Gastrocnemius medialis (tissue), 4 donors: ENCODE measurements at places on chromosomes 6 and 20. TPM values are rescaled to one million over a fixed set of nuclear protein-coding genes. Genes with fewer than 3 reads are reported as not detected.

GRCh38 chr20:8735674-8736073 is 333.2 kb upstream of the PLCB4 start:
- no peak overlapping the region for H3K4me3 ChIP-seq
- no peak overlapping the region for H3K27ac ChIP-seq
- H3K4me1 ChIP-seq, result no peaks in the 10 kb centered on the region
- no peak for DNase-seq
- no peaks in the 10 kb centered on the region for H3K36me3 ChIP-seq
- H3K27me3 ChIP-seq, result no peaks in the 10 kb centered on the region

Gene MUCL3
- not detected for total RNA-seq

- DNase-seq, result peak; percentile 88
- peaks cover 56% of the 10 kb centered on the region for H3K4me1 ChIP-seq
- no peaks in the 10 kb centered on the region for H3K27me3 ChIP-seq
- peaks cover 25% of the 10 kb centered on the region for H3K36me3 ChIP-seq
These were observed 25.9 kb downstream of the PYGB start for GRCh38 chr20:25273541-25274358.

DNA sequence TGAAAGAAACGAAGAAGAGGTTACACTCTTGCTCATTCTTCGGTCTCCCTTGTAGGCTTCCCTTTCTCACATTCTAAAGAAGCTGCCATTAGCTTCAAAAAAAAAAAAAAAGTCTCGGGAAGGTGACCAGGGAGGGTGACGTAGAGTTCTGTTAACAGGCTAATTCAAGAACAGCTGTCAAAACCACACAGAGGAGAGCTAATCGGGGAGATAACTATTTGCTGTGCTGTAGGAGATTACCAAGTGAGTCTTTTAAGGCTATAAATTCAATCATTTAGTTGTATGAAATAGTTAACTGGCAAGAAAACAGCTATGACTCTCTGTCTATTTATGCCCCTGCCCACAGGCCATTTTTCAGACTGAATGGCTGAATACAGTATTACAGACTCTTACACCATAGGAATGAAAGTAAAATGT is 256.8 kb downstream of the SYNE1 start:
- peaks cover 19% of the 10 kb centered on the region for H3K4me1 ChIP-seq
- H3K4me3 ChIP-seq, result peak overlapping the region; percentile 52
- H3K27ac ChIP-seq, result peak overlapping the region; percentile 89
- H3K36me3 ChIP-seq, result peaks cover 14% of the 10 kb centered on the region
- no peaks in the 10 kb centered on the region for H3K27me3 ChIP-seq

DNA sequence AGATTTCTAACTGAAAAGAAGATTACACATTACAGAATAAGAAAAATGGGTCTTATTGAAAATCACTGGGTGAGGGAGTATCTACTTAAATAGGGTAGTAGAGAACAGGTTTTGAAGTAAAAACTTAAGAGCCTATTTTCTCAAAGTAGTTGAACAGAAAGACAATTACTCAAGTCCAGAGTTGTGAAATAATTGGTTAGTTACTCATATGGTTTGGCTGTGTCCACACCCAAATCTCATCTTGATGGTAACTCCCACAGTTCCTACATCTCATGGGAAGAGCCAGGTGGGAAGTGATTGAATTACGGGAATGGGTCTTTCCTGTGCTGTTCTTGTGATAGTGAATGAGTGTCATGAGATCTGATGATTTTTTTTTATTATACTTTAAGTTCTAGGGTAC is 1035.3 kb upstream of the GJE1 start:
- no peaks in the 10 kb centered on the region for H3K27me3 ChIP-seq
- H3K4me1 ChIP-seq, result no peaks in the 10 kb centered on the region
- no peak overlapping the region for H3K27ac ChIP-seq

DNA sequence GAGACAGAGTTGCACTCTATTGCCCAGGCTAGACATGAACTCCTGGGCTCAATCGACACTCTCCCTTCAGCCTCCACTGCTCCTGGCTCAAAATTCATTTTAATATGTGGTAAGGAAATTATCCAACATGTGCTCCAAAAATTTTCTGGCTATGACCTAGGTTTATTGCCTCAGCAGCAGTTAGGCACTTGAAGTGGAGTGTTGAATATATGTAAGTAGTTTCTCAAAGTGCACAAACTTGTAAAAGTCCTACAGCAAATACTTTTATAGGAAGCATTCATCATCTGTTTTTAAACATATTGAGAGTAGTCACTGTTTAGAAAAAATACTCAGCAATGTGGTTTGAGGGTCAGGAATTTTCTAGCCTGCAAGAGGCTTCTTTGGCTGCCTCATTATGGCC is 13.2 kb downstream of the FILIP1 start:
- peaks cover 77% of the 10 kb centered on the region for H3K4me1 ChIP-seq
- no peak overlapping the region for H3K4me3 ChIP-seq
- no peaks in the 10 kb centered on the region for H3K36me3 ChIP-seq
- H3K27me3 ChIP-seq, result no peaks in the 10 kb centered on the region
- H3K27ac ChIP-seq, result peak overlapping the region; percentile 93

GRCh38 chr6:167098825-167099225 is 24.1 kb upstream of the CCR6 start:
- DNase-seq, result no peak
- no peaks in the 10 kb centered on the region for H3K4me1 ChIP-seq
- H3K27me3 ChIP-seq, result no peaks in the 10 kb centered on the region

Gene UBE3D
- total RNA-seq, result 4.6 TPM

Gene LGSN
- total RNA-seq, result not detected

Gene RAET1E
- total RNA-seq, result not detected

- H3K4me1 ChIP-seq, result no peaks in the 10 kb centered on the region
- no peak overlapping the region for H3K27ac ChIP-seq
- no peak overlapping the region for H3K4me3 ChIP-seq
- no peaks in the 10 kb centered on the region for H3K27me3 ChIP-seq
- no peak for DNase-seq
- H3K36me3 ChIP-seq, result no peaks in the 10 kb centered on the region
These were observed 12.1 kb downstream of the LGSN start for GRCh38 chr6:63307581-63308246.

- DNase-seq, result no peak
- no peak overlapping the region for H3K4me3 ChIP-seq
- no peaks in the 10 kb centered on the region for H3K36me3 ChIP-seq
- no peaks in the 10 kb centered on the region for H3K27me3 ChIP-seq
- no peaks in the 10 kb centered on the region for H3K4me1 ChIP-seq
These were observed 321.5 kb upstream of the MAN1A1 start for GRCh38 chr6:119671105-119671504.

Gene SLC17A4
- total RNA-seq, result not detected

- no peaks in the 10 kb centered on the region for H3K27me3 ChIP-seq
- no peak overlapping the region for H3K4me3 ChIP-seq
- peaks cover 97% of the 10 kb centered on the region for H3K4me1 ChIP-seq
- no peak for DNase-seq
- H3K27ac ChIP-seq, result peak overlapping the region; percentile 89
- no peaks in the 10 kb centered on the region for H3K36me3 ChIP-seq
These were observed 90.1 kb downstream of the FOXO3 start for GRCh38 chr6:108650781-108651180.

DNA sequence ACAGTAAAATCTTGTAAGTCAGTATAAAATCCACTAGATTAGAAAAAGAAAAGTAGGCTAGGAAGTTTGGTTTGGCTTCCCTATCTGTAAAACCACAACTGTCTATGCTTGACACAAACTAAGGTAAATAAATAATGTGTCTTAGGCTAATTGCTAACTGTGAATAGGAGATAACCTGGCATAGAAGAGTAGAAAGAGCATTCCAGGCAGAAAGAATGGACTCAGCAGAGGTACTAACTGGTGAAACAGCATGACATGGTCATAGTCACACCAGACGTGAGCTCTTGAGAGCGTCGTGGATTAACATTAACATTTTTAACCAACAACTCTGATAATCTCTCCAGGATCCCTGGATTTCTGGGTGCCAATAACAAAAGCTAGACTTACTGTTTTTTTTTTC is 8.7 kb upstream of the WTAP start:
- no peaks in the 10 kb centered on the region for H3K27me3 ChIP-seq
- no peak overlapping the region for H3K4me3 ChIP-seq
- no peak for DNase-seq
- H3K4me1 ChIP-seq, result peaks cover 41% of the 10 kb centered on the region
- H3K36me3 ChIP-seq, result no peaks in the 10 kb centered on the region

GRCh38 chr6:744666-745353 is 51.9 kb upstream of the EXOC2 start:
- H3K36me3 ChIP-seq, result no peaks in the 10 kb centered on the region
- no peak overlapping the region for H3K27ac ChIP-seq
- no peaks in the 10 kb centered on the region for H3K4me1 ChIP-seq
- DNase-seq, result no peak
- H3K4me3 ChIP-seq, result no peak overlapping the region
- H3K27me3 ChIP-seq, result no peaks in the 10 kb centered on the region

DNA sequence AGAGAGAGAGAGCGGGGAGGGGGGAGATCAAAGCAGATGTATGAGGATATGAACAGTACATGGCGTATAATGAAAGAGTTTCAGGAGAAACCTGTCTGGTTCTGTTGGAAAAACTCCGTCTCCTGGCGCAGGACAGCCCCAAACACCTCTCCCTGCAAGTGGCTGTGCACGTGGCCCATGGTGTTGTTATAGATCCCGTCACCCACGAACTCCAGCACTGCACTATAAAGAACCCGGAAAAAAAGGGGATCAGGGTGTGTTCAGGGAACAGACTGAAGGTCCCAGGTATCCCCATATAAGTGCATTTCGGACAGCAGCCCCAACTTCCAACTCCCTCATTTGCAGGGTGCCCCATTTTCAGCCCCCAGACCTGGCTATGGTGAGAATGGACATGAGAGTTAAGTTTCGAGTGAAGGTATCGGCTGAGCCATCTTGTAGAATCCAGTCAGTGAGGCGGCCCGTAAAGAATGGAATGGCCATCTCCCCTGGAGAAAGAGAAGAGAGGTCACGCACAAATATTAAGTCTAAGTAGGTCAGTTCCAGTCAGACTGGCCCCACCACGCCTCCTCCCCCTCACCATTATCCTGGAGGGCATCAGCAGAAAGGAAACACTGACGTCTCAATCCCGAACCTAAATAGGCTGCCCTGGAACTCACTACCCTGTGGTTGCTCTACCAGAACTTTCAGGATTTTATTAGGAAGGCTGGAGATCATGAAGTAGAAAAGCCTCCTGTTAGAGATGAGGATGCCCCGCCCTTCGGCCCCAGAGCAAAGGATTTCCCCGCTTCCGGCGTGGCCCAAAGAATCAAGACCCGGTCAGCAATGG is 1.3 kb downstream of the TAP1 start:
- H3K4me3 ChIP-seq, result peak overlapping the region; percentile 85
- peak overlapping the region; percentile 99 for H3K27ac ChIP-seq
- peaks cover 19% of the 10 kb centered on the region for H3K4me1 ChIP-seq

Gene NRN1
- 9.9 TPM for total RNA-seq

GRCh38 chr20:20363799-20364592 is 3.9 kb upstream of the INSM1 start:
- DNase-seq, result no peak
- H3K4me3 ChIP-seq, result no peak overlapping the region
- H3K27ac ChIP-seq, result no peak overlapping the region

Gene SLC17A1
- total RNA-seq, result not detected

Gene BHLHE23
- total RNA-seq, result not detected

Gene PRRT1
- total RNA-seq, result not detected

DNA sequence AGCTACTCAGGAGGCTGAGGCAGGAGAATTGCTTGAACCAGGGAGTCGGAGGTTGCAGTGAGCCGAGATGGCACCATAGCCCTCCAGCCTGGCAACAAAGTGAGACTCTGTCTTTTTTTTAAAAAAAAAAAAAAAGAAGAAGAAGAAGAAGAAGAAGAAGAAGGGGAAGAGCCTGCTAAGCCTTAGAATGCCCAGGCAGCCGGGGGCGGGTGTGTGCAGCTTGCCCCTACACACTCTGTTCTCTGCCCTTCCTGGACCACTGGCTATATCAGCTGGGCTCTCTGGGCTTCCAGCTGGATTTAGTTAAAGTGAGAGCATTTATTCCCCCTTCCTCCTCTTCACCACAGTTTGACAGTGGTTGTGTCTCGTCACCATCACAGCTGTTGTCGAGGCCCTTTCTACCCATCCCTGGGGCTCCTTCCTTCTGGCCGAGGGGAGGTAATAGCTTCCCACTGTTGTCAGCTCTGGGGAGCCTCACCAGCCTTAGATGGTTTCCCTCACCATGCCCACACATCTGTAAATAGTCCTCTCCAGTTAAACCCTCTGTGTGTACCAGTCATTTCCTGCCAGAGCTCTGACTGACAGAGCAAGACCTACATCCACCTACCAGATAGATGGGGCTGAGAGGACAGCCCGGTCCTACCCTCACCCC is 77.6 kb downstream of the TRERF1 start:
- H3K27ac ChIP-seq, result no peak overlapping the region
- DNase-seq, result no peak
- H3K4me1 ChIP-seq, result no peaks in the 10 kb centered on the region

GRCh38 chr20:63737695-63737944 is 1.2 kb downstream of the LIME1 start:
- H3K36me3 ChIP-seq, result no peaks in the 10 kb centered on the region
- H3K4me3 ChIP-seq, result no peak overlapping the region
- H3K27me3 ChIP-seq, result no peaks in the 10 kb centered on the region
- no peak for DNase-seq
- peaks cover 17% of the 10 kb centered on the region for H3K4me1 ChIP-seq

DNA sequence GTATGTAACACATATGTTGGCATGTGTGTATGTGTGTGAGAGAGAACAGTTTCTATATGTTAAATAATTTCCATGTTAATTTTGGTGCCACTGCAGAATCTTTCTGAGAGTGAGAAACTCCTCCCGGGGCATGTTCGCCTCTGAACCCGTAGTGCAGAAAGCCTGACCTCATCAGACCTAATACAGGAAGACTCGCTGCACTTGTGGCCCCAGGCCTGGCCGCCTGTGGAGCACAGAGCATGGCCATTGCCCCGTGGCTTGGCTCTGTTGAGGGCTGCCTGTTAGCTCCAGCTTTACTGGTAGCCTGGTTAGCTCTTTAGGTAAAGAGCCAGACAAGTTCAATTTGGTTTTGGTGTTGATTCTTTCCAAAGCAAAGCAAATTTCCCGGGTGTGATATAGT is 25.5 kb downstream of the FARS2 start:
- H3K4me1 ChIP-seq, result peaks cover 21% of the 10 kb centered on the region
- H3K36me3 ChIP-seq, result no peaks in the 10 kb centered on the region
- H3K27ac ChIP-seq, result peak overlapping the region; percentile 76
- no peak overlapping the region for H3K4me3 ChIP-seq

GRCh38 chr6:38483526-38483925 is 156.2 kb downstream of the BTBD9 start:
- H3K27ac ChIP-seq, result no peak overlapping the region
- H3K4me1 ChIP-seq, result peaks cover 19% of the 10 kb centered on the region
- no peak for DNase-seq
- no peaks in the 10 kb centered on the region for H3K27me3 ChIP-seq
- H3K36me3 ChIP-seq, result no peaks in the 10 kb centered on the region
- H3K4me3 ChIP-seq, result no peak overlapping the region

DNA sequence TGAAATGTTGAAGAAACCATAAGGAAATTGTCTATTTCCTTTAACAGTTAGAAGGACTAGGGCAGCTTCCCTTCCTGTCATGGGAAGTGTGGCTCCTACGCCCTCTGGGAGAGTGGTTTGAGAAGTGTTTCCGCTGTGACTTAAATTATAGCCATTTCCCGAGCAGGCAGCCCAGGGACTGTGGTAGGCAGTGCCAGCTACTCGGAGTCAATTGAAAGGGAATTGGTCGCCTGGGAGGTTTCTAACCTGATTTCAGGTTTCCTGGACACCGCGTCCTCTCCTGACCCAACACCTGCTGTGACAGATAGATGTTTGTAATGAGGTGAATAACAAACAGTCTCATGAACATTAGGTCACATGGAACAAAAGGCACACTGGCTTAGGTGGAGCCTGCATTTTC is 256.1 kb upstream of the PLCB4 start:
- no peaks in the 10 kb centered on the region for H3K36me3 ChIP-seq
- H3K27me3 ChIP-seq, result no peaks in the 10 kb centered on the region
- no peak overlapping the region for H3K4me3 ChIP-seq
- H3K27ac ChIP-seq, result peak overlapping the region; percentile 12
- H3K4me1 ChIP-seq, result no peaks in the 10 kb centered on the region
- DNase-seq, result no peak
